ENCODE measurements at places on chromosomes 5 and 9.

GRCh38 chr5:119340597-119341218 is 15.1 kb upstream of the TNFAIP8 start:
- no peak for DNase-seq

GRCh38 chr5:141525653-141526052 is 36.8 kb downstream of the PCDHGC5 start:
- DNase-seq = no peak

- DNase-seq = no peak
Observed at GRCh38 chr5:181189363-181189961, 15.5 kb downstream of the TRIM7 start.

DNA sequence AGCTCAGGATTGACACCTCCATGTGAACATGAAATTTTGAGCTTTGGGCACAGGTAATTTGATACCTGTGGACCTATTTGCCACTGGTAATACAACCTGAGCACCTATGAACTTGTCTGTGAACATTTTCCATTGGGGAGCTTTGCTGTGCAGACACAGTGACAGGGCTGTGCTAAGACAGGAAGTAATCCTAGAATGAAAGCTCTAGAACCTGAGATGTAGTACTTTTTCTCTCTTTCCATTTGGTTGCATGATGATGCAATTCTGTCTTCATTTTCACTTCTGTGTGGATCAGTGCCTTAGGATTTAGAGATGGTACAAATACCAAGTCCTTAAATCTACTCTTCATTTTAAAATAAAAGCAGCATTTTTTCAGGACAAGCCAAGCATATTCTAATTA is 216.9 kb downstream of the NR3C1 start:
- DNase-seq = no peak

- DNase-seq = no peak
Observed at GRCh38 chr5:102536323-102536928, 37.6 kb upstream of the SLCO6A1 start.

DNA sequence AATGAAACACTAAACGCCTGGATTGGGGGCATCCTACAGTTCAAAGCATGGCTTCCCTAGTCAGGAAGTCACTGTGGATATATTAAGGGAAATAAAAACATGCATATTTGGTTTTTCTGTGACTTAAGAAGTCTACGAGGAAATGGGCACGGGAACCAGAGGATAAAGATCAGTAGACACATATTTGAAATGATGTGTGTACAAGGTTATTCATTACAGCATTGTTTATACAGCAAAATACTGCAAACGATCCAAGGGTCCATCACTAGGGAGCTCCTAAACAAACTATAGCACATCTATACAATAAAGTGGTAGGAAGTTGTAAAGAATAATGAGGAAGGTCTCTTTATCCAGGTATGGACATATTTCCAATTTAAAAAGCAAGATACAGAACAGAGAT is 71.8 kb downstream of the EFNA5 start:
- no peak for DNase-seq

- DNase-seq = no peak
Observed at GRCh38 chr5:34854459-34855174, 15.7 kb downstream of the TTC23L start.

- DNase-seq = no peak
Observed at GRCh38 chr5:104573949-104574709, 1011.5 kb upstream of the NUDT12 start.

GRCh38 chr5:81424728-81425127 is 30.8 kb upstream of the ACOT12 start:
- DNase-seq = no peak

DNA sequence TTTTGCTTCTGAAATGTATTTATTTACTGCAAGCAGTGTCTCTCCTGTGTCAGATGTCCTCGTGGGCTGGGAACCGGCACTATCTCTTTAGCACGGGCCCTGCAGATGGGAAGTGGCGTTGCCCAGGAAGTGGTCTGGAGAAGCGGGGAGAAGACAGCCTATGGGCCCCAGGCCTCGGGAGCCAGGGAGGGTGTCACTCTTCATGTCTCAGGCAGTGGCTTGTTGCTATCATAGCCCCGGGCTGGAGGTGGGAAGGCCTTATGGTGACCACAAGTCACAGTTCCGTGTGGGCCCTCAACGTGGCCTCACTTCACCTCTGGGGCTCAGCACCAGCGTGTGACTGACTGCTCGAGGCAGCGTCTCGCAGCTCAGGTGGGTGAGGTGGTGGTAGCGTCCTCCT is 41.4 kb downstream of the SYK start:
- DNase-seq = no peak

GRCh38 chr5:75277463-75277862 is 40.8 kb upstream of the ANKRD31 start:
- no peak for DNase-seq

DNA sequence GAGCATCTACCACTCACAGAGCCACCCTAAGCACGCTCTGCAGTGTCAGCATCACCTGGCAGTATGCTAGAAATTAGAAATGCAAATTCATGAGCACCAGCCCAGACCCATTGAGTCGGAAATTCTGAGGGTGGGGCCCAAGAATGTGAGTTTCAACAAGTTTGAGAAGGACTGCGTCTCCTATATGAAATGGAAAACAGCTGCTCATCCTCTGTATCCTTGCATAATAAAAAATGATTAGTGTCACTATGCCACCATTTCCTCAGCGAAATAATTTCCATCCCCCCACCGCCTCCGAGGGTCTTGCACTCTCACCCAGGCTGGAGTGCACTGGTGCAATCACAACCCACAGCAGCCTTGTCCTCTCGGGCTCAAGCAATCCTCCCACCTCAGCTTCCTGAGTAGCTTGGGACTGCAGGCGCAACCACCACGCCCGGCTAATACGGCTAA is 1.3 kb upstream of the IQGAP2 start:
- no peak for DNase-seq

- DNase-seq = no peak
Observed at GRCh38 chr9:136952876-136953770, 1.1 kb downstream of the LCN12 start.

Data from activated CD8-positive, alpha-beta memory T cell treated with anti-CD3 and anti-CD28 coated beads for 1 hour (primary cell).